ENCODE measurements at places on chromosomes 1 and 21.

- no peak for DNase-seq
These were observed 601.0 kb downstream of the NUF2 start for GRCh38 chr1:163922743-163923201.

GRCh38 chr1:151267760-151268159, 13.2 kb downstream of the PSMD4 start:
- no peak for DNase-seq

GRCh38 chr1:230268371-230269170, 157.6 kb downstream of the PGBD5 start:
- DNase-seq: peak; percentile 78

- no peak for DNase-seq
These were observed 87.4 kb downstream of the PLXNA2 start for GRCh38 chr1:208156741-208157140.

GRCh38 chr1:101332633-101333032, 95.8 kb downstream of the S1PR1 start:
- DNase-seq: no peak

DNA sequence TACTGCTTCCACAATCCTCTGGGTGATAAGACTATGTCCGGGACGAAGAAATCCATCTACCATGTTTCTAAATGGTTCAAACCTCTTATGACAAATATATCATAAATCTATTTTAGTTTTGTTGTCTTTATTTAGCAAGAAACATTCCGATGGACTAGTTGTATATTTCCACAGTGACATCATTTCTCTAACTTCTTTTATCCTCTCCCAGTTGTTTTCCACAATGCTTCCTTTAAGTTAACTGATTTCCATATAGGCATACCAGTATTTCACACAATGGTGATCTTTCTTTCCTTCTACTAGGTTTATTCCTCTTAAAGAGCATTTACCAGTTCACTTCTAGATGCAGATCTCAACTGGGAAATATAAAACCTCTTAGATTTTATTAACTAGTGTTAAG, 44.8 kb downstream of the USP1 start:
- no peak for DNase-seq

- DNase-seq: no peak
These were observed 80.2 kb downstream of the FMN2 start for GRCh38 chr1:240171907-240172306.

DNA sequence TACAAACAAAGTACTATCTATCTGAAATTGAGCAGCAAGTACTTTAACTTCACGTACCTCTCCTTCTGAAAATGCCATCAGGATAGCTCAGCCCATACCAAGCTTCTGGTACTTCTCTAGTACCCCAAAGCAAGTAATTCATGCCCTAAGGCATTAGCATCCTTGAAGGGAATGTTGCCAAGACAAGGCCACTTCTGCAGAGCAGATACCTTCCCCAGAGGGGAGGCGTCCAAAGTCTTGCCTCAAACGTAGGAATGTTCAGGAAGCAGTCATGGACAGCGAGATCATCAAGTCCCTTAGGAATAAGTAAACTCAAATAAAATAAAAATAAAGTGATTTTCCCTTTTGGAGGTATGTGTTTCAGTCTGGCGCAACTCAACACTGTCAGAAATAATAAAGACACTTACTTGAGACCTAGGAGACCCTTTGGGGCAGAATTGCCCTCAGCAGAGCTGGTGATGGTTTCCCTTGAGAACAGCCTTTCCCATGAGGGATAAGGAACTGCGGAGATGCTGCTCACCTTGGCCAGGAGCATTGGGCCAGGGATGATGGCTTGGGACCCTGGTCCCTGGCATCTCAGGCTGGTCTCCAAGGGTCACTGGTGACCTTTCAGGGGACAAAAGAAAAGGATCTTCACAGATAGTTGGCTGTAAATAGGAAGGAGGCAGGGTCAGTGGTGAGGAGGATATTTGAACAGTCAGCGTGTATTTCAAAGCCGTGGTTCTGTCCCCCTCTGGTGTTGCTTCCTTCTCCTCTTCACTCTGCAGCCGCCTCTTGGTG, 522.9 kb downstream of the KIF26B start:
- no peak for DNase-seq

DNA sequence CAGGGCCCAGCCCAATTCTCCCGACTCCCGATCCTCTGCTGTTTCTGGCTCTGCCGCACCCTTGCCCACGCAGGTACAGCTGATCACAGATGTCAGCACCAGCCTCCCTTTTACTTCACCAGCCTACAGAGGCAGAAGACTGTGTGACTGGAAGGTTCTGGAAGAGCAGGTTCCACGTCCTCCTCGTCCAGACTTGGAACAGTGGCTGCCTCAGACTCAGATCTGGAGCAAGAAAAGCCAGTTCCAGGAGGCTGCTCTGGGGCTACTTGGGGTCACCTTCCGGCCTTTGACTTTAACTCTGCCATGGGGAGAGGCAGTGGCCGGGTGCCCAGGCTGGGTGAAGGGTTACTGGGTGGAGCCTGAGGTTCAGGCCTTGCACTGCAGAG, 16.1 kb upstream of the KLHDC7A start:
- DNase-seq: no peak

DNA sequence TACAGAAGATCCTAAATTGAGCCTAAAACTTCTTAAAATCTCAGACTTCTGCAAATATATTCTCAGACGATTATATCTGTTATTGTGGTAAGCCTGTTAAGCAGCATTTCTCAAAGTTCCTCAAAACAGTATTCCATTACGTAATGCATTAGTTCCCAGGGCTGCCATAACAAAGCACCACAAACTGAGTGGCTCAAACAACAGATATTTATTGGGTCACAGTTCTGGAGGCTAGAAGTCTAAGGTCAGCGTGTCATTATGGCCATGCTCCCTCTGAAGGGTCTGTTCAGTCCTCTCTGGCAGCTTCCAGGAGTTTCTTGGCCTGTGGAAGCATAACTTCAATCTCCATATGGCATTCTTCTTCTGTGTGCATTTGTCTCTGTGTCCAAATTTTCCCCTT, 103.5 kb upstream of the ST6GALNAC5 start:
- DNase-seq: no peak

DNA sequence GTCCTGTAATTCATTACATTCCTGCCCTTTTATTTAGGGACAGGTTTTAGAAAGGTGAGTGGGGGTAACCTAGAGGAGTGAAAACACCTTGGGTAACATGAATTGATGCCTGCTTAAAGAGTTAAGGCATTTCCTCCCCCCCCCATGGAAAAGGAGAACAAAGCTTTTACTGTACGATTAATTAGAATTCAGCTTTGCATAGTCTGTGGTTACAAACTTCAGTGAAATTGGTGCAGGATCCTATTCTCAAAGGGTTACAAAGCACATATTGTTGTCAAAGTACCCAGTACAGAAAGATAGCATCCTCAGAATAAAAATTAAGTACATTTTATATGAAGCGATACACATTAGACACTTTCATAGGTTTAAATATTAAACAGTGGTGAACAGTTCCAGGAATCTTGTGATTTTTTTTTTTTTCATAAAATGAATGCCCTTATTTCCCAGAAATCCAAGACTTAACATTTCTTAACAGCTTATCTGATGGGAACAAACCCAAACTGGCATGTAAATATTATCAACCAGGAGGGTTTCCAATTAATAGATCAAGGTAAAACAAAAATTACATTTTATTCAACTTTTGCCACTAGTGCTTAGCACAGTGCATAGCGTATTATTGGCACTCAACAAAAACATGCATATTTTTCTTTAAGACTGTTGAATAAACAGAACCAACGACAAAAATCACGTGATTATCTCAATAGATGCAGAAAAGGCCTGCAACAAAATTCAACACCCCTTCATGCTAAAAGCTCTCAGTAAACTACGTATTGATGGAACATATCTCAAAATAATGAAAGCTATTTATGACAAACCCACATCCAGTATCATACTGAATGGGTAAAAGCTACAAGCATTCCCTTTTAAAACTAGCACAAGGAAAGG, 172.7 kb downstream of the PDE4B start:
- DNase-seq: no peak

DNA sequence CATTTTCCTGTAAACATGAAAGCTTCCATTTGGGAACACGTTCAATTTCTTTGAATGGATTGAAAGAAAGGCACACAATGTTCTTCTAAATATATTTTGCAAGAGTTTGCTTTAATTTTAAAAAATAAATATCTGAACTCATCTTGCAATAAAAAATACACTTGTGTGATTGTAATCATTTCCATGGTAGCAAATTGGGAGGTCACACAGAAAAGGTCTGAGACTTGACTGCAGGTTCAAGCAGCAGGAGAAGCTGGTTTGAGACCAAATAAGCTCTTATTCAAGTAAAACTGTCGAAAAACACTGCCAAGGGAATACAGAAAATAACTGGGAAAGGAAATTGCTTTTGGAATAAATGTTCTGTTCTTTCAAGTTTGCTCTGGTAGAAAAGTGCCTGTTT, 498.9 kb downstream of the ADGRL2 start:
- DNase-seq: no peak

- no peak for DNase-seq
These were observed 116.6 kb upstream of the CDC42BPA start for GRCh38 chr1:227434808-227435444.

GRCh38 chr1:14924455-14925331, 228.9 kb upstream of the TMEM51 start:
- DNase-seq: no peak

DNA sequence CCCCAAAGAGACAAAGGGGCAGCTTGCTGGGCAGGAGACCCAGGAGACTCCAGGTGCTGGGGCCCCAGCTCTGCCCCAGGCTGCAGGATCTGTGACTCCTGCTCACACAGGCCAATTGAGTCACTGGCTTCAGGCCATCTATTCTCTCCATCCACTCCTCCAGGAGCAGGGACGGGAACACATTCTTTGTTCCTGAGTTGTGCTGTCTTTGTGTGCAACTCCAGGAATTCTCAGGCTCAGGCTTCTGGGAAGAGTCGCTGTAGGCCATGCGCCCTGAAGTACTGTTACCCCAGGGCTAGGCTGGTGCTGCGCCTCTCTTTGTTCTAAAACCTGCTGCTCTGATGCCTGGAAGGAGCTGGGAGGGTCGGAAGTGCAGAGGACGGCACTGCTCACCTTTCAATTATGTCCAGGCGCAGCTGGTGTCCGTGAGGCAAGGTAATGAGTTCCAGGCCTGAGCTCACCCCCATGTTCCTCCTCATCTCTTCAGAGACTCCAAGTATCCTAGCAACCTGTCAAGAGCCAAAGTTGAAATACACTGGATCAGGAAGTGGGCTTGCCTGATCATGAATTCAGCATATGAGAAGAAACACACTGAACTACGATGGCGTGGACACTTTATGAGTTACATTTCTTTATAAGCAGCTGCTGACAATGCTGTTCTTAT, 105.9 kb downstream of the BCAR3 start:
- DNase-seq: no peak

GRCh38 chr1:107919953-107920352, 45.0 kb downstream of the VAV3 start:
- peak; percentile 52 for DNase-seq

DNA sequence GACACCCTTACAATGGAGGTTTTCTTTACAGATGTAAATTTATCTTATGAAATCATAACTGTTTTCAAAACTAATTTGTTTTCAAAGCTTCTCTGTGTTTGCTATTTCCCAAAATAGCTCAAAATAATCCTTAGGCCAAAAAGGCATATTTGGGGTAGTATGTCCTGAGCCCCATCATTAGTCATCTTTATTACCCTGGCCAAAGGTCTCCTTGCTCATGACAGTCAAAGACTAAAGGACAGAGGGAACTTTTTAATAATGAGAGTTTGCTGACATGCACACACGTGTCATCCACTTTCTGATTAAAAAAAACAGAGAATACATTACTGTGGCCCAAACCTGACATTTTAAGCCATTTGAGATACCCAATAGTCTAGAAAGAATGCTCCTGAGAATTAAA, 221.9 kb upstream of the DUSP10 start:
- no peak for DNase-seq

GRCh38 chr1:10814976-10815857, 18.8 kb upstream of the CASZ1 start:
- no peak for DNase-seq

- DNase-seq: no peak
These were observed 16.7 kb downstream of the PALMD start for GRCh38 chr1:99662539-99663080.

DNA sequence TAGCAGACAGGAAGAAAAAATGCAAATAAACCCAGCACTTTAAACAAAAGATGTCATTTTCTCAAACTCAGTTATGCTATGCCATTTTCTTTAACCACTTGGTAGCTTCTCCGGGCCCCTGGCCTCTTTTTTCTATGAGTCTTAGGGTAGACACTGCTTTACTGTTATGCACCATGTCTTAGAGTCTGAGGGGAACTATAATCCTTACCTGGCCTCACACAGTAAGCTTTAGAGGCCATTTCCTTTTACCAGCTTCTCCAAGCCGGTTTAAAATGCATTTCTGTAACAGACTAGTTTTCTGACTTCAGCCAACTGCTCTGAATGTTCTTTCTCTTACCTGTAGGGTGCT, 73.7 kb upstream of the EDEM3 start:
- no peak for DNase-seq

GRCh38 chr1:8660411-8660828, 157.0 kb downstream of the RERE start:
- no peak for DNase-seq

- no peak for DNase-seq
These were observed 162.7 kb downstream of the PIGK start for GRCh38 chr1:77056525-77056924.

DNA sequence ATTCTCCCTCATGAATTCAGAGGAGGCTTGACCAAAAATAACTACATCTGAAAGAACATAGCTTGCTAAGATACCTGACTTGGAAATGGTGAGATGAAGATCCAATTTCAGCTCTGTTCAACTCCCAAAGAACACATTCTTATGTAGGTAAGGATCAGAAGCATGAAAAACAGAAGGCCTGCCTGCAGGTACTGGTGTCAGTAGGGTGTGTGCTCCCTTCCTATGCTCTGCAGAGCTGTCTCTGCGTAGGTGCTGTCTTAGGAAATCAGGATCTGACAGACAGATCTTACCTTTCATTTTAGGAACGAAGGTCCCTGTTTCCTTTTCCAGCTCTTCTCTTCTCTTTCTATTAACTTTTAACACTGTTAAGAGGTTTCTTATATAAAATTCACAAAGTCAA, 5.6 kb upstream of the OR6K2 start:
- DNase-seq: no peak

GRCh38 chr1:117026361-117026760, 24.8 kb downstream of the CD101 start:
- no peak for DNase-seq
